ENCODE measurements at places on chromosomes 6 and 20.

- no peak for DNase-seq
Measured at GRCh38 chr6:40389254-40389653, 197.9 kb downstream of the LRFN2 start.

DNA sequence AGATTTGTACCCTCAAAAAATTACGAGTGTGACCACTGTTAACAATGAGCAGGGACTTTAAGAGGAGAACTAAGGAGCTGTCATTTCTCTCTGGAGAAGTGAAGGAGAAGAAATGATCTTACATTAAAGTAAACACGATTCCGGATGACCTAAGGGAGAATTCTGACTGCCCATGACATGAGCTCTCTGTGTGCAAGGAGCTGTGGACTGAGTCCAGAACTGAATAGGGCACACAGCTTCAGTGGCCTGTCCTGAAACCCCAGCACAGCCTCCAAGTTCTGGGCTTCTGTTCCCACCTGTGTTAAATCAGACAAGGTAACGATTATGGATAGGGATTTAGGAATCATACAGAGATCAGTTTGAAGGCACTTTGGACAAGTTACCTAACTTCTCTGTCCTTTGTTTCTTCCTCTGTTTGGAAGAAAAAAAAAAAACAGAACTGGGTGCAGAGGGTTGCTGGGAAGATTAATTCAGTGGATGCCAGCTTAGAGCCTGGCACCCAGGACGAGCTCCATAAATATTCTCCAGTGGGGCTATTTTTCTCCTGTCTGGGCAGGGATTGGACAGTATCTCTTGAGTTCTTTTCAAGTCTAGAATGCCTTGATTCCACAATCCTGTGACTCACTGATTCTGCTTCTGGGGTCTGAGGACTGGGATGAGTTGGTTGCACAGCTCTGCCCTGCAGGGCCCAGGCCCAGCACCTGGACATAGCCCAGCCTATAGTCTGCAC, 65.7 kb downstream of the MRPL14 start:
- no peak for DNase-seq

DNA sequence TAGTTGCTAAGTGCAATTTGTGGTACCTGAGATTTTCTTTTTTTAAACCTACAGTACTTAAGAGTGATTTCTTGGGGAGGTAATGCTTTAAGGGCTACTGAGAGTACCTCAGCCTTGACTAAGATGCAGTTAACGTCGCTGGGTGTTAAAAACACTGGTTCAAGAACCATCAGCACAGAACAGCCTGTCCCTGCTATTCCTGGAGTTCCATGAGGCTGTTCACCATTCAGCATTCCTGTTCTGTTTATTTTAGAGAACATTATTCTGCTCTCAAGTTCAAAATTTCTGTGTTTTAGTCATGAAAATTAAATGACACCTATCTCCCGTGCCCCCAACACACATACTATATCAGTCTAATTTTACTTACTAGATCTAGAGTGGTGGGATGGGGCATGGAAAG, 1.7 kb upstream of the PRELID3B start:
- no peak for DNase-seq

DNA sequence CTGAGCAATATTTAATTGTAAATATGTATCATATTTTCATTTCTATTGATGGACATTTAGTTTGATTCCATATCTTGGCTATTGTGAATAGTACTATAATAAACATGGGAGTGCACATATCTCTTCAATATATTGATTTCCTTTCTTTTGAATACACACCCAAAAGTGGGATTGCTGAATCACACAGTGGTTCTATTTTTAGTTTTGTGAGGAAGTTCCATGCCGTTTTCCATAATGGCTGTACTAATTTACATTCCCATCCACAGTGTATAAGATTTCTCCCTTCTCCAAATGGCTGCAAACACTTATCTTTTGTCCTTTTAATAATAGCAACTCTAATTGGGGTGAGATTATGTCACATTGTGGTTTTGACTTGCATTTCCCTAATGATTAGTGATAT, 86.7 kb upstream of the RAB32 start:
- no peak for DNase-seq

DNA sequence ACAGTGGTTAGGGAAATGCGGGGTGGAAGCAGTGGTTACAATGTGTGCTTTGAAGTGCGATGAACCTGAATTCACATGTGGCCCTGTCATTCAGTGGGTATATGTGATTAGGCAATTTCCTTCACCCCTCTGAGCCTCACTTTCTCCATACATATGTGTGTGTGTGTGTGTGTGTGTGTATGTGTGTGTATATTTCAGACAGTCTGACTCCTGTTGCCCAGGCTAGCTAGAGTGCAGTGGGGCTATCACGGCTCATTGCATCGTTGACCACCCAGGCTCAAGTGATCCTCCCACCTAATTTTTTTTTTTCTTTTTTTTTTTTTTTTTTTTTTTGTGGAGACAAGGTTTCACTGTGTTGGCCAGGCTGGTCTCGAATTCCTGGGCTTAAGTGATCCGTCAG, 6.3 kb downstream of the PPP1R14C start:
- DNase-seq: no peak

DNA sequence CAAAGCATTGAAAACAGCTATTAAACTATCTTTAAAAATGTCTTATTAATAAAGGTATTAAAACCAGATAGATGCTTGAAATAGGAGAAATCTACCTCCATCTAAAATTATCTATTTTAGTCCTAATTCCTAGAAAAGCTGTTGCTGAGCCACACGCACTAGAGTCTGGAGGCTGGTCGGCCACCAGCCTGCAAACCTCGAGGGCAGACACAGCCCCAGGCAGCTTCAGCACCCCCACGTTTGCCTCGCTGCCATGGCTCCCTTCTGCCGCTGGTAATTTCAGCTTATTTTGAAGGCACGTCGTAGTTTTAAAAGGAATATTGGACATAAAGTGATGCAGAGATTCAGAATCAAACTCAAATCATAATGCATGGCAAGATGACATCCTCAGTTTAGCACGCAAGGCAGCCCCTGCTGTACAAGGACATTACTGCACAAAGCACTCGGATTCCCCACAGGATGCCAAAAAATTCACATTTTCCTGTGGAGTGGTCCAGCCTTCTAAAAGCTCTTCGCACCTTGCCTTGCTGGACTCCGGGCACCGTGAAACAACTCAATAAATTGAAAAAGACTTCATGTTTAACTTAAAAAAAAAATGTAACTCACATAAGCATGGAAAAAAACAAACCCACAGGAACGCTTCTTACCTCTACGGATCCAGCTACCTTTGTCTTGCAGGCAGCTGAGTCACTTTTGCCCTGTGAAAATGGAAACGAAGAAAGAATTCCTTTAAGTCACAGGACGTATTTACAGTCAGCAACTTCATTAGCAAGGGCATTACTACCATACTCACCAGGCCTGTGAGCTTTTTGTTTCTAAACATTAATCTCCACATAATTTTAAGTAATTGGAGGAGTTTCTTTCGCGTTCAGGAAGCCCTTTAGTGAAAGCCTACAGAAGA, 143.4 kb upstream of the RPS6KA2 start:
- DNase-seq: peak; percentile 52

DNA sequence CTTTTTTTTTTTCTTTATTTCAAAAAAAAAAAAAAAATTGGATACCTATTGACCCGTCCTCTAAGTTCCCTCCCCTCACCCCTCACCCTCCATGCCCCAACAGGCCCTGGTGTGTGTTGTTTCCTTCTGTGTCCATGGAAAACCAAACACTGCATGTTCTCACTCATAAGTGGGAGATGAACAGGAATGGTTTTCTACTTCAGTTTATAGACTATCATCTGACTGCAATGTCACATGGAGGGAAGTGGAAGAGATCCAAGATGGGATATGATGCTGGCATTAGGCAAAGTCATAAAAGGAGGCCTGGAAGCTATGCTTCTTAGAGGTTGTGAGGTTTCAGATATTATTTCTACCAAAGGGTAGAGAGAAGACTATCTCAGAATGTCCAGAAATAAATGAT, 237.5 kb downstream of the MAFB start:
- DNase-seq: no peak

- no peak for DNase-seq
Measured at GRCh38 chr6:147546501-147547368, 38.2 kb downstream of the SAMD5 start.

- DNase-seq: no peak
Measured at GRCh38 chr6:89662659-89663223, 24.2 kb upstream of the LYRM2 start.

- no peak for DNase-seq
Measured at GRCh38 chr20:45365444-45365970, 2.6 kb downstream of the SYS1 start.

DNA sequence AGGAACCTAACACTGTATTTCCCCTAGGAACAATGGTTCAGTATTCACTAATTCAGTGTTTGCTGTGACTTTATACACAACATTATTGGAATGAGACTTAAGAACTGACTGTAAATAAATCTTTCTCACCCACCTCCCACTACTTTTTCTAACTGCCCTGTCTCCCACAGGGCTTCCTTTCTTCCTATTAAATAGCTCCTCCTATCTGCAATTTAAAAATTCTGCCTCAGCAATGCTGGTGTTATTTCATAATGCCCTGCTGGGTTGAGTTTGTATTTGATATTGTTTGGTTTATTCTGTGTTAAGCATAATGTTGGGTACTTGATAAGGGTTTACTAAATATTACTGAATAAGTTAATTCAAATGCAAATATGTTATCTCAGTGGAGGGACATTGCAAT, 573.1 kb upstream of the RNF217 start:
- no peak for DNase-seq

DNA sequence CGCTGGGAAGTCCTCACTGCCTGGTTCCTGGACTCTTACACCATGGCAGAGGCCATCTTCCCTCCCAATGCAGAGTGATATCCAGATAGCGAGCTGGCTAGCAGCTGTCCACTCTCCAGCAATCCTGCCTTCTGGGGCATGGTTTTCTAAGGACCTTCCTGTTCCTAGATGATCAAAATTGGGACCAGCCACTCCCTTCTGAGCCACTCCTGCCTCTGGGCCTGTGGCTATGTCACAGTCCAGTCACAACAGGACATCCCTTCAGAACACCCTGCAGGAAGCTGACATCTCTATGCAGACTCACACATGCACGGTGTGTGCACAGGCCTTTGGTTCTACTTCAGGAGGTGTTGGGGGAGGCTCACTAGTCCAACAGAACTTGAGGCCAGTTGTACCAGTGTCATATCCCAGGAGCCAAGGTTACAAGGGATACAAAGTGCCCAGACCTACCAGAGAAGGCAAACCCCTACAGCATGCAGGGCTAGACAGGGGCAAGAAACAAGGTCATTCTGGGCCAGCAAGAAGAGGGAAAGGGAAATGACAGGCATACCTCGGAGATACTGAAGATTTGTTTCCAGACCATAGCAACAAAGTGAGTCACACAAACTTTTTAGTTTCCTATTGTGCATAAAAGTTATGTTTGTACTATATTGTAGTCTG, 2.7 kb upstream of the MCCD1 start:
- no peak for DNase-seq

DNA sequence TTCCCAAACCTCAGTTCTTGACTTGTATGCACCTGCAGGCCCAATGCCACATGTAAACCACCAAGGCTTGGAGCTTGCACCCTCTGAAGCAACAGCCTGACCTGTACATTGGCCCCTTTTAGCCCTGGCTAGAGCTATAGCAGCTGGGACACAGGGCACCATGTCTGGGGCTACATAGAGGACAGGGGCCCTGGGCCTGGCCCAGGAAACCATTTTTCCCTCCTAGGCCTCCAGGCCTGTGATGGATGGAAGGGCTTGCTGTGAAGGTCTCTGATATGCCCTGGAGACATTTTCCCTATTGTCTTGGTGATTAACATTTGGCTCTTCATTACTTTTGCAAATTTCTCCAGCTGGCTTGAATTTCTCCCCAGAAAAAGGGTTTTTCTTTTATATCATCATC, 64.6 kb downstream of the SLC35F1 start:
- DNase-seq: no peak

DNA sequence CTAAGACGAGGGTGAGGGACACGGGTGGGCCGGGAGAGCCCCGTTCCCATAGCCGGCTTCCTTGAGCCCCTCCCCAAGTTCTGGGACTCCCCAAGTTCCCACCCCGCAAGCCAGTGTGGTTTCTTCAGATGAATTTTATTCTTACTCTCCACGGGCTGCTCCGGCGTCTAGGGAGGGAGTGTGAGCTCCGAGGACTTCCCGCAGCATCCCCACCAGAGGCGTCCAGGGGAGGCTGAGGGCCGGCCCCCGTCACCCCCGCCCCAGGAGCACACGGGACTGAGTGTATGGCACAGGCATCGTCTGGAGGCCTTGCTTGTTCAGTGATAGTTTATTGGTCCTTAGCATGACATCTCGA, 10.0 kb upstream of the SLC4A11 start:
- no peak for DNase-seq

GRCh38 chr6:69917834-69918233, 51.5 kb downstream of the COL19A1 start:
- DNase-seq: no peak

- DNase-seq: no peak
Measured at GRCh38 chr6:73614802-73615201, 39.0 kb downstream of the SLC17A5 start.

GRCh38 chr6:127547904-127548649, 28.9 kb upstream of the C6orf58 start:
- no peak for DNase-seq

DNA sequence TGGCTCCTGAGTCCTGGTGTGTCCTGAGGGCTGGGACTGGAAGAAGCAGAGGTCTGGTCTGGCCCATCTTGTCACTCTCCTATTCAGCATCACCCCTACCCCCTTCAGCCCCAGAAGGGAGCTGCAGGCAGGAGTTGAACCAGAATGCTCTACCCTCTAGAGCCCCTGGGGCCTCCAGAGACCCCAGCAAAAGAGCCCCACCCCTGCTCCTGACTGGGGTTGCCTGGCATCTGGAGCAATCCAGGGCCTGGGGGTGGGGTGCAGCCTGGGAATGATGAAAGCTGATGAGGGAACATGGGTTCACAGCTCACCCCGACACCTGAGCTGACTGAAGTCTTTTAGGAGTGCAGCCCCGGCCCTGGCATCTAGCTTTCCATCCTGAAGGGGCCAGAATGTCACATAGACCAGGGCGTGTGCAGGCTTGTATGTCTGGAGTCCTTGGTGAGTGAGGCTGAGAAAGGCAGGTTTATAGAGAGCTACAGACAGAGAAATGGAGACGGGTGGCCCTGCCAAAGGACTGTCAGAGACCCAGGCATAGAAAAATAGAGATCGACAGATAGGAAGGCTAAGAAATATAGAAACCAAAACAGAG, 12.2 kb downstream of the FGD2 start:
- no peak for DNase-seq

GRCh38 chr20:5947276-5947675, 3.1 kb downstream of the TRMT6 start:
- no peak for DNase-seq

All from posterior cingulate gyrus (tissue), 11 donors.